ENCODE measurements at places on chromosomes 2 and 18.

GRCh38 chr18:10290638-10291235 lies 163.7 kb upstream of the APCDD1 start:
- no peak for DNase-seq

- DNase-seq = no peak
Observed at GRCh38 chr2:50395605-50396297, 636.2 kb downstream of the NRXN1 start.

DNA sequence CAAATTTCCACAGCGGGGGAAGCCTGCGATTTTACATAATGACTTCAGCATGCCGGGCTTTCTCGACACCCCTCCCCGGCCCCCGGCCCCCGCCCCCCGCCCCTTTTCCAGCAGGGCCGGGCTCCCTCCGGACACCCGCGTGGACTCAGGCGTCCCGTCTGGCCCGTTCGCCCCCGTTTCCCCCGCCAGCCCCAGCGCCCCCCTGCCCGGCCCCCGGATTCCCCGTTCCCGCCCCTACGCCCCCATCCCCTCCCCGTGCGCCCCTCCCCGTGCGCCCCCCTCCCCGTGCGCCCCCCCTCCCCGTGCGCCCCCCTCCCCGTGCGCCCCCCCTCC lies 456 bp upstream of the NFATC1 start:
- no peak for DNase-seq

- DNase-seq = no peak
Observed at GRCh38 chr2:144011553-144011952, 508.4 kb downstream of the ZEB2 start.

Measured in activated CD4-positive, alpha-beta T cell treated with anti-CD3 and anti-CD28 coated beads, Interleukin-2, amount 10 ng/mL, durations not matched to agents 7 days and 5 days (primary cell).